Hepatocyte (in vitro differentiated cells): ENCODE measurements at places on chromosomes 12 and 14.

DNA sequence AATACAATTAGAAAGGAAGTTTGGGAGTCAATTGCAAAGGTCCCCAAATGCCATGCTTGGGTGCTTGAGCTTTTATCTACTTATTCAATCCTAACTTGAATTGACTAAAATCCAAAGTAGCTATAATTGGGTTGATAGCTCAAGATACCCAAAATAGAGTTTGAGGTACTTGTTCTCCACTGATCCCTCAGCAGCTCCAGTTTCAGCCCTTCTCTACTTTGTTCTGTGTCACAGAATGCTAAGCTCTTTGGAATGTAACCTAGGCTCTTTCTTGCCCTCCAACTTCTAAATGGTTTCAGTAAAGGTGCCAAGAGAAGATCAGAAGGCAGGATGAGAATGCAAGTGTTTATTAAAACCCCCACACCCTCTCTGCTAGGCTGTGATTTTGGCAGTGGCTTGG, 251.4 kb upstream of the CLEC14A start:
- no peak for DNase-seq
- no peaks in the 10 kb centered on the region for H3K36me3 ChIP-seq
- H3K4me1 ChIP-seq = no peaks in the 10 kb centered on the region
- no peaks in the 10 kb centered on the region for H3K27me3 ChIP-seq
- no peak overlapping the region for H3K27ac ChIP-seq
- H3K4me3 ChIP-seq = no peak overlapping the region

DNA sequence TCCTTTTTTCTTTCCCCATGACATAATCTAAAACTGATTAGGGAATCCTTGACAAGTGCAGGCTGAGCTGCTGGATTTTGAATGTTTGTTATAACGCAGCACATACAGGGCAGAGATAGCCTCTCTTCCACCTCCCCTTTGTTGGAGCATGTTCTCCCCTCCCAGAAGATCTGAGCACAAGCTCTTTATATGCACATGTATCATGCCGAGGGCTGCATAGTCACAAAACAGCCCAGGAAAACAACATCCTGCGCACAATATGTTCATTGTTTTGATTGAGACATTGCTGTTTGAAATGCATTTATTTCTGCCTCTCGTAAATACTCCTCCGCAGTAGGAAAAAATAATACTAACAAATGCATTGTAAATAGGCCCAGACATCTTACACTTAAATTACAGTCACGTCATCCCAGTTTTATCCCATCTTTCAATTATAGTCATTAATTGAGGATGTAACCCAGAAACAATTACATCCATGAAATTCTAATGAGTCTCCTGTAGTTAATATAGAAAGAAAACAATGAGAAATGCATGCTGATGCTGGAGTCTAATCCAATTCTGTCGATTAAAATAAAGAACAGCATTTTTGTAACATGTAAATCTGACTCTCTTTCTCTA, 401.8 kb downstream of the BTG1 start:
- H3K27me3 ChIP-seq = no peaks in the 10 kb centered on the region
- no peak overlapping the region for H3K27ac ChIP-seq
- no peaks in the 10 kb centered on the region for H3K36me3 ChIP-seq
- no peak overlapping the region for H3K4me3 ChIP-seq

DNA sequence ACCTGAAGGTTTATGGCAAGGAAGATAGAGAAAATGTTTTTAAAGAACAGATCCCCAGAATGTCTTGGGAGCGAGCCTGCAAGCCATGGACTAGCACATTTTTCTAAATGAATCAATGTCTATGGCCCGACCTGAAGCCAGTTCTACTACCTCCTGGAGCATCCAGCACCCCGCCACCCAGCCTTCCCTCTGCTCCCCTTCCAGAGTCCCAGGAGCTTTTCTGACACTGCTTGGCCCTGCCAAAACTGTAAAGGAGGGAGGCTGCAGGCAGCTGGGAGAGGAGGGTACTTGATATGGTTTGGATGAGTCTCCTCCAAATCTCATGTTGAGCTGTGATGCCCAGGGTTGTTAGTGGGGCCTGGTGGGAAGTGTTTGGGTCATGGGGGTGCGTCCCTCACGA, 95.5 kb upstream of the FZD10 start:
- no peak overlapping the region for H3K4me3 ChIP-seq
- DNase-seq = no peak
- no peaks in the 10 kb centered on the region for H3K36me3 ChIP-seq
- no peaks in the 10 kb centered on the region for H3K4me1 ChIP-seq

- H3K4me1 ChIP-seq = no peaks in the 10 kb centered on the region
- no peak overlapping the region for H3K4me3 ChIP-seq
- H3K27ac ChIP-seq = no peak overlapping the region
- no peaks in the 10 kb centered on the region for H3K27me3 ChIP-seq
- no peak for DNase-seq
These were observed 149.4 kb downstream of the SNAPC1 start for GRCh38 chr14:61911574-61911973.
